Epithelial cell of prostate (primary cell): ENCODE measurements at places on chromosomes 5 and 9.

GRCh38 chr9:109916316-109916715 is 136.3 kb downstream of the PALM2AKAP2 start:
- no peak for DNase-seq

DNA sequence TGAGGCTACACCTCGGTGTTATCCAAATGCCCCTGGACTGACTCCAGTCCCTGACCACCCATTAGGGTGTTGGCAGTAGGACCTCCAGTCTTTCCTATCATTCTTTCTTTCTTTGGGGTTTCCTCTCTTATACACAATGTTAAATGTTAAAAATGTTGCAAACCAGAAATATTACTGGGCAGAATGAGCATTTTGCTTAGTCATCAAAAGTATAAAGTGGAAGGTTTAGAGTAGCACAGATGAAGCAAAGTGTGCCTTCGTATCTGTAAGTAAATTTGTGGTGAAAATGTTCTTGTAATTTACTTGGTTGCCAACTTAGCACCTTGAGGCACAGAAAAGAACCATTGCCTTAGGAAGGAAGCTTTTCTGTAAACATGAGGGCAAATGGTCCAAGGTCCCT is 21.7 kb upstream of the UNC13B start:
- DNase-seq, result no peak

GRCh38 chr5:116272281-116272941 is 187.6 kb downstream of the COMMD10 start:
- no peak for DNase-seq

GRCh38 chr9:114221706-114222465 is 66.5 kb downstream of the COL27A1 start:
- DNase-seq, result no peak

- DNase-seq, result no peak
Observed at GRCh38 chr9:68964102-68964541, 49.8 kb downstream of the PRKACG start.

- DNase-seq, result no peak
Observed at GRCh38 chr5:68288707-68289134, 73.2 kb downstream of the PIK3R1 start.

DNA sequence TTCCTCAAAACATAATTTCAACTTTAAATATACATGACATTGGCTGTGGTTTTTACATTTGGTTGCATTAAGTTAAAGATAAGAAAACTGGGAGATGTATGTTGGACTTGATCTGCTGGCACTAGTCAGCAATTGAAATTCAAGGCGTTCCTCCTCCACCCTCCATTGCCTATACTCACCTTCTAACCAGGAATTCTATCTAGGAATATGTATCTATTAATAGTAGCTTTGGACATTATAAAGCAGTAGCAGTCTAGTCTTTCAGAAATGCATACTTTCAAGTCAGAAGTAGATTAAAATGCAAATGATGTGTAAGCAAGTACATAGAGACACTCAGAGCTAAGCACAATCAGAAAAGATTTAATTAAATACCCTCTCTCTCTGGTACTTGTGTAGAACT is 24.9 kb downstream of the FER start:
- no peak for DNase-seq

- DNase-seq, result no peak
Observed at GRCh38 chr5:141366016-141366896, 2.3 kb downstream of the PCDHGA5 start.

DNA sequence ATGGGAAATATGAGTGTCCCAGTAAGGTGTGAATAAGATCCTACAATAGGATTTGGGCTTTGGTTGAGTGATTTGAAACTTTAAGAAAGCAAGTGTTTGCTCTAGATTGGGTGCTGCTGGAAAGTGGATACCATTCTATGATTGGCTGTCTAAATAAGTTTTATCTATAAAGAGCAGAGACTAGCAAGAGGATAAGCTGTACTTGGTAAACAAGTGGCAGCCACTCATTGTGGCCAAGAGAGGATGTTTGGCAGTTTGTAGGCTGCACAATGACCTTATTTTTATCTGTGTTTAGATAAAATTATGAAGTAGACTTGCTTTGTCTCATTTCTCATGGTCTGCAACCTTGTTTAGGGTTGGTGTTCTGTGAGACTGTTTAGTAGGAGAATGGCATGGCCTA is 341.6 kb upstream of the PIK3R1 start:
- no peak for DNase-seq

DNA sequence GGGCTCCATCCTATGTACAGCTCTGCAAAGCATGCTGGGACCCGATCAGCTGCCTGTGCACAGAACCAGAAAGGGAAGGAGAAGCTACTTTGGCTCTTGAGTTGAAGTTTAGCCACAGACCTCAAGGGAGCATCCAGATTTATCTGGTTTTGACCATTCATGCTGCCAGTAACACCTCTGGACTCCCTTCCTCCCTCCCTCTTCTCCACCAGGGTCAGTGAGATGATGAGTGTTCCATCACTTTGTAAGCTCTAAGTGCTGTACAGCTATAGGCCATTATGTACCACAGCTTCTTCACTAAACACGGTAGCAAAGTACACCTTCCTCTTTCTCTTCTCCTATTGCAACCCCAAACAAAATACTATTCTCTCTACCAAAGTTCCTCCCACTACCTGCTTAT is 77.9 kb downstream of the GLIS3 start:
- no peak for DNase-seq

GRCh38 chr9:129397335-129397734 is 219.3 kb upstream of the IER5L start:
- DNase-seq, result no peak

- no peak for DNase-seq
Observed at GRCh38 chr5:16143361-16144049, 36.1 kb downstream of the MARCHF11 start.

DNA sequence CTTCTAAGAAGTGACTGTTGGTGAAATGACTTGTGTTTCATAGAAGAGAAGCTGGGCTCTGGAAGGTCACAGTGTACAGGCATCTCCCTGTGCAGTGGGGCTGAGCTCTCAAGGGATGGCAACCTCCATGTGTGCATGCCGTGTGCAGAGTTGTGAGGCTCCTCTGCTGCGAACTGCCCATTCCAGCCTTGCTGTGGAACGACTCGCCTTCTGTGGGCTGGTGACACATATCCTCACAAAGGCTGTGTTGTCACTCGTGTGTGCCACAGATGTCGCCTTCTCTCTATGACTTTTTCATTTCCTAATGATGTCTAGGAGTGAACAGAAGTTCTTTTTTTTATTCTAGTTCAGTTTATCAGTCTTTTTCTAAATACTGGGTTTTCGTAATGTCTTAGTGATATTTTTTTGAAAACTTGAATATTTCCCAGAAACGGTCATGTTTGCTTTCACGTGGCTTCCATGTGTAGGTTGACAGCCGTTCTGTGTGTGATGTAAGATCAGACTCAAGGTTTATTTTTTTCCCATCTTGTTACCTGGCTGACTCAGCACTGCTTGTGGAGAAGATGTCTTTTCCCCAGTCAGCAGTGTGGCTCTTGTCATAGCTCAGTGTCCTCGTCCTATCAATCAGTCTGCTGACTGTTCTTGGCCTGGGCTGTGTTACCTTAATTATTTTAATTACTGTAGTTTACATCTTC is 57.3 kb upstream of the CACNA1B start:
- DNase-seq, result no peak

DNA sequence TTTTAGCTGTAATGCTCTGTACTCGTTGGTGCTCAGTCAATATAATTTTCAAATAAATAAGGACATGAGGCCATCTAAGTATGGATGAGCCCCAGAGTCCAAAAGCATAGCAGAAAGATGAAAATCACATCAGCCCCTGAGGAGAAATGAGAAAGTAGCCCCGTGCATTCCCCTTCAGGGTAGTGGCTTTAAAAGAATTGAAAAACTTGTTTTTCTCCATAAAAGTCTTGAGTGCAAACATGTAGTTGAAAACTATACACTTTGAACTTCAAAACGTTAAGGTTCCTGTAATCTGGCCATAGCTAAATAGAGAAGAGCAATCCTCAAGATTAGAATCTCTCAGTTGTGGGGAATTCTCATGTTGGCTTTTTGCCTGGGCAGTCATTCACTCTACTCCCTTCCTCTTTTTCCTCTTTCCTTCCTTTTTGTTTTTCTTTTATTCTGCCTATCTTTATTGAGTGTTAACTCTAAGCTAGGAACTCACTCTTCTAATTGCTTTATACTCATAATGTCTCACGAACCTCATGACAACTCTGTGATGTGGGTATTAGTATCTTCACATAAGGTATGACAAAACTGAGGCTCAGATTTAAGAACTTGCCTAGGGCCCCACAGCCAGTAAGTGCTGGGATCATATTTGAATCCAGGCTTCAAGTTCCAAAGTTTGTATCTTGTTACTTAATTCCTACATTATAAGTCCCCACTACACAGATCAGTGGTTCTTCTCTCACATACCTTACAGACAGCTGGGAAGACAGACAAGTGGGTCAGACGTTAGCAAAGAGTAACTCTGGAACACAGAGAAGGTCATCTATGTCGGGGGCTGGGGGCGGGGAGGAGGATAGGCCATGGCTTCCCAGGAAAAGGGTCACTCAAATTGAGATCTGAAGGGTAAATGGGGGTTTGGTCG is 46.4 kb upstream of the ABCA1 start:
- no peak for DNase-seq

DNA sequence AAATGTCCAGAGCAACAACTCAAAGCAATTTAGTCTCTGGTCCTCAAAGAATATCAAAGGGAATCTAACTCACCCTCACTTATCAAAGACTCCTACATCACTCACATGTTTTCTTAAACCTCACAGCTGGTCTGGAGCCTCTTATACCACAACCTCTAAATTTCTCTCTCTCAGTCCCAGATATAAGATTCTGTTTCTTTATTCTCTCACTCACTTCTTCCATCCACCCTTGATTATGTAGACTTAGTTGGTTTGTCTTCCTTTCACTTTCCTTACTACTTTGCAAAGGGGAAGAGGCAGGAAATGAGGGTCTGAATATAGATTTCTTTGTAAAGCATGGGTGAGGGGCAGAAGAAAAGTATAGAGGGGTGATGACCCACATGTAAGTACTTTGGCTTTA is 75.4 kb upstream of the STARD4 start:
- DNase-seq, result no peak

GRCh38 chr5:57703721-57704120 is 221.1 kb upstream of the ACTBL2 start:
- no peak for DNase-seq
